CD4-positive, alpha-beta memory T cell (primary cell): ENCODE measurements at places on chromosomes 13 and 19. TPM values are rescaled to one million over a fixed set of nuclear protein-coding genes. Genes with fewer than 3 reads are reported as not detected.

Gene ZNF571
- 9.3 TPM for polyA plus RNA-seq

Gene CYP4F8
- not detected for polyA plus RNA-seq

Gene PDX1
- polyA plus RNA-seq = not detected

Gene SPINT2
- polyA plus RNA-seq = 94.5 TPM

Gene PSG1
- polyA plus RNA-seq = not detected

Gene FLT1
- polyA plus RNA-seq = not detected

Gene ZNF497
- 0.46 TPM for polyA plus RNA-seq

Gene MED25
- 22.9 TPM for polyA plus RNA-seq

Gene ZNF724
- polyA plus RNA-seq = 1.9 TPM

Gene STARD13
- polyA plus RNA-seq = not detected

Gene GJA3
- not detected for polyA plus RNA-seq

Gene MISP3
- 1.1 TPM for polyA plus RNA-seq
